ENCODE measurements at places on chromosomes 12 and 14.

DNA sequence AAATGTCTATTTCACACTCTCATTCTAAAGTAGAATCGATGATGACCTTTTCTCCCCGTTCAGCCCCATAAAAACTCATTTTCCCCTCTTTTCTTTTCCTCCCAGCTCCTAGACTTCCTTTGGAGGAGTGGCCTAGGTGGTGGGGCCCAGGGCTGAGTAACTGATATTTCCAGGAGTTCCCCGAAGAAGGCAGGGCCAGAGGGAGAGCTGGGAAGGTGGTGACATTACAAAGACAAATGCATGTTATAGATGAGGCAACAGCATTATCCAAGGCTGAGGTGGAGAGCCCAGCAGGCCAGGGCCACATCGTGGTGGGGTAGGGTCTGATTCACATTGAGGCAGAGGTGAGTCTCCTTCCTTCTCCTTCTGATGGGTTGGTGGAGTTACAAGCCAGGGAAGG, 22.2 kb upstream of the HDAC7 start:
- DNase-seq: no peak

GRCh38 chr14:69685716-69686115, 74.3 kb downstream of the SUSD6 start:
- no peak for DNase-seq

DNA sequence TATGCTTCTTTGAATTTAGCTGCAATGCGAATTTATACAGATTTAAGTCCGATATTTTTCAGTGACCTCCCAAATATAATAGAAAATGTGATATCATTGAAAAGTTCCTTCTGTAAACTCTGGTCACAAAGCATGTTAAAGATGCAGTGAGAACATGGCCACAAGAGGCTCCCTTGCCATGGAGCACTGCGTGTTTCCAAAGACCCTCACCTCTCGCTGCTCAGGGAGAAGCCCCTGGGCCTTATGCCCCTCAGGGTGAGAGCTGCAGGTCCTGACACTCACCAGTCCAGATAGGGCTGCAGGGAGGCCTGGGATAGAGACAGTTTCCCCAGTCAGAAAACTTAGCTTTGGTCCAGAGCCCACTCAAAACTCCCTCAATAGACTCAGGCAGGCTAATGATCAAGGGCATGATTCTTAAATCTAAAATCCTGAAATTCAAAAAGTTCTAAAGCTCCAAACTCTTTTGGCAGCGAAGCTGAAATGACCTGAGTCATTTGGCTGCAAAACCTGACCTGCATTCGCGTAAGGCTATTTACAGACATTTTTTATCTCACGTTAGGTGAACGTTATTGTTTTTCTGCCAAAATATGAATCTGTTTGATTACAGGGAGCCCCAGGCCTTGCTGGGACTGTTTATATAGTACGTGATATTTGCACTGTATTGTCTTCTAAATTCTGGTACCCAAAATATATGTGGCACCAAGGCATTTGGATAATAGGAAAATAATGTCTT, 67.8 kb downstream of the CAPZA3 start:
- no peak for DNase-seq

- peak; percentile 96 for DNase-seq
These were observed 157.9 kb upstream of the PARP11 start for GRCh38 chr12:4030929-4031702.

DNA sequence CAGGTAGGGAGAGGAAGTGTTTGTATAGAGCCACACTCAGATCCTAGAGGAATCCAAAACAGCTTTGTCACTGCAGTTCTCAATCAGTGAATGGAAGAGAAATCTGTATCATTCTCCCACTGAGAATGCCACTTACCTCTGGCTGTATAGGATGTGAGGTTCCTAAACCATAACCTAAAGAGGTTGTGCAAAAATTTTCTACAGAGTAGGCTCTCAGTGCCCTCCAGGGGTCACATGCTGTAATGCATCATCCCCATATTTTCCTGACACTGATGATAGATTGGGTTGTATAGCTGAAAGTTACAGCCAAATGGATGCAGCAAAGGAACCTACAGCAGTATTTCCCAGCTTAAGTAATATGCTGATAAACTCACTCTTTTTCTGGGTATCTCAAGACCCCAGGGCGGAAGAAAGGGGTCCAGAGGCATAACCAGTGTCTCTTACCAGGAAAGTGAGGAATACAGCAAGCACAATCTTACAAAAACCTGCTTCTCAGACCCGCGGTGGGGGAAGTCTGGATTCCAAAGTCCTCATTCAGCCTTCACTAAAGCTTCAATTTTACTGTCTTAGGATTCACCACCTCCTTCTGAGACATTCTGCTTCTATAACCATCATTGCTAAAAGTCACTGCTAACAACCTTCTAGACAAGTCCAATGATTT, 3.8 kb downstream of the BCDIN3D start:
- DNase-seq: no peak

DNA sequence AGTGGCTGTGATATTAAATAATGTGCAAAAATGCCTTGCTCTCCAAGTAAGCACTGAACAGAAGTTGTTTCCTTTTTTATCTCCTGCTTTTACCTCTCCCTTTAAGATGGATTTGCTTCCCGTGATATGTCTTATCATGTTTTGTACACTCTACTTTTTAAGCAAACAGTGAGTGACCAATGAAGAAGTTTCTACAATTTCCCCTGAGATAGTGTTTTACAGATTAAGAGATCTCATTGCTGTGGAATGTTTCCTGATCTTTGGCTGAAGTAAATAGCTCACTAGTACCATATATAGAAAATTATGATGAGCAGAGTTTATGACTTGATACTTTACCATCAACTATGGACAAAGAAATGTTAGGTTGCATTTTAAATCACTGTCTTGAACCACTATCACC, 184.8 kb upstream of the PDE3A start:
- no peak for DNase-seq

- peak; percentile 41 for DNase-seq
These were observed at the start of gene ADCY6 for GRCh38 chr12:48788854-48789775. Gene ADCY6 (minus strand): TSS chr12:48789089. CDS start chr12:48783434, 5,655 bp downstream.

DNA sequence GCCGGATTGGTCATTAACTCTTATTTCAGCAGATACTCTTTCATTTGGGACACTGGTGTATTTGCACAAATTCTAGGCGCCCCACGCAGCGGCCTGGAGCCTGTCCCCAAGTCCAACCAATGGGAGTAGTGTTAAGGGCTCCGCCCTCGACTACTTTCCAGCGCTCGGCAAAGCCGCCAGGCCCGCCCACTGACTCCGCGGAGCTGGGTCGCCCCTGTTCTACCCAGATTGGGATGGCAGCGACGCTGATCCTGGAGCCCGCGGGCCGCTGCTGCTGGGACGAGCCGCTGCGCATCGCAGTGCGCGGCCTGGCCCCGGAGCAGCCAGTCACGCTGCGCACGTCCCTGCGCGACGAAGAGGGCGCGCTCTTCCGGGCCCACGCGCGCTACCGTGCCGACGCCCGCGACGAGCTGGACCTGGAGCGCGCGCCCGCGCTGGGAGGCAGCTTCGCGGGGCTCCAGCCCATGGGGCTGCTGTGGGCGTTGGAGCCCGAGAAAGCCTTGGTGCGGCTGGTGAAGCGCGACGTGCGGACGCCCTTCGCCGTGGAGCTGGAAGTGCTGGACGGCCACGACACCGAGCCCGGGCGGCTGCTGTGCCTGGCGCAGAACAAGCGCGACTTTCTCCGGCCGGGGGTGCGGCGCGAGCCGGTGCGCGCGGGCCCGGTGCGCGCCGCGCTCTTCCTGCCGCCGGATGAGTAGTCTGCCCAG, at the start of gene ACOT6:
Gene ACOT6 (plus strand): TSS at position 179 of the 707 bp plus-strand sequence. CDS start 55 bp downstream, at position 234.
- DNase-seq: peak; percentile 20

DNA sequence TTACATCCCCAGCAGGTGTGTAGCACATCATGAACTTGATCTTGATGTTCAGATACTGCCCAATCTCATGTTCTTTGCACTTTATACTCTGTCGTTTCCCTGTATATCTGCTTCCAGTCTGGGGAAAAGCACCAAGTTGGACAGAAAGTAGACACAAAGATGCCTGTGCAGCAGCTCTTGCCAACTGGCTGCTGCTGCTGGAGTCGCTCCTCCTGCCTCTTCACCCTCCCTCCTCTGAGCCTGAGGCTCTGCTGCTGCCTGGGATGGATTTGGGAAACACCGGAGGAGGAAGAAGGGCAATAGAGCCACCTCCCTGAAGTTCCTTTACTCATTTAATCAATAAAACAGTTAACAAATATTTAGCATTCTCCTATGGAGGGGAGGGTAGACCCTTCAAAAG, 32.4 kb downstream of the ADCK1 start:
- no peak for DNase-seq

DNA sequence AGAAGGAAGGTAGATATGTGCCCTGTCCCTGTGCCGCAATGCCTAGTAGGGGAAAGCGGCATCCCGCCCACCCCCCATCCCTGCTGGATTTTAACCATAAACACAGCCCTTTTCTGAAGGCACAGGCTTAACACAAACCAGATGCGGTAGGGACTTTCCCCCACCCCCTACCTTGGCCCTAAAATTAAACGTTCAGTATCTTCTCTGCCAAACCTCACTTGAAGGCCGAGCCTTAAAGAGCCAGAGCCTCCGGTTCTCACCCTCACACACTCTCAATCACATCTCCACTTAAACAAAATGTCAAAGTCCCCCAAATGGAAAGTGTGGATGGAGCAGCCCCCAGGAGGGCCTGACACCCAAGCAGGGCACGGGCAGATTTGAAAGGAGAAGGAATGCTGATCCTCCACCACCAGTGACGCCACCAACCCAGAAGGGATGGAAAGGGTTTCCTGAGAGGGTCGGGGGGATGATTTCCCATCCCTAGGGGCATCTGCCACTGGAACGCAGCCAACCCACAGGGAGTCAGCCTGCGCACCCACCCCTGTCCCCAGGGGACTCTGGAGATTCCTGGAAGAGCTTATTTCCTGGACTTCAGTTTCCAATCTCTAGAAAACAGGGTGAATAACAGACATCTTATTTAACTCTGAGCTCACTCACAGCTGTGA, 26.4 kb downstream of the ACTN1 start:
- DNase-seq: peak; percentile 45

DNA sequence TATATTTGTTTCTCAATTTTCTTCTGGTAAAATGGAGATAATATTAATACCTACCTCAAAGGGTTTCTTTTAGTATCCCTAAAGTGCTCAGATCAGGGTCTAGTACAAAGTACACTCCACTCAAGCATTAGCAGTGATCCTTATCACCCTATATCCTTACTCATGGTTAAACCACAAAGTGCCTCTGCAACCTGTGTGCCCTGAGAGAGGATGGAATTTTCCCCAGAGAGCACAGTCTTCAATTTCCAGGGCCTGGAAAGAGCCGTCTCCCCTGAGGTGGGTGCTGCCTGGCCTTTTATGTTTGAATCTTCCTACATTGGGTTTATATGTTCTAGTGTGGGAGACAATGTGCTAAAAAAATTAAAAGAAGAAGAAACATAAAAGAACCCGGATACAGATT, 183.1 kb upstream of the FBXO33 start:
- no peak for DNase-seq

DNA sequence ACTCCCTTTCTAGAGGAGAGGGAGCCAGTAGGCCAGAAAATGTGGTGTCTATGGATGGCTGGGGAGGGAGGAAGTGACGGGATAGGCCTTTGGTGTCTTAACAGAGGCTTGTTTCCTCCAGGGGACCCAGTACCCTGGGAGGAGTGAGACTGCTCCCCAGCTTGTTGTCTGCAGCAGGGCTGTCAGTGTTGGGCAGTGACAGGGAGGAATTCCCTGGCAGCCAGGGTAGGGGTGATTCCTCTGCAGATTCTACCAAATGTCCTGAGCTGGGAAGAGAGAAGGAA, 64.0 kb downstream of the GALNT16 start:
- no peak for DNase-seq

- no peak for DNase-seq
These were observed 1409.5 kb downstream of the AACS start for GRCh38 chr12:126474703-126475102.

GRCh38 chr12:108689314-108690190, 41.8 kb downstream of the CORO1C start:
- DNase-seq: no peak

GRCh38 chr12:49960474-49961110, 1.1 kb upstream of the AQP5 start:
- no peak for DNase-seq

DNA sequence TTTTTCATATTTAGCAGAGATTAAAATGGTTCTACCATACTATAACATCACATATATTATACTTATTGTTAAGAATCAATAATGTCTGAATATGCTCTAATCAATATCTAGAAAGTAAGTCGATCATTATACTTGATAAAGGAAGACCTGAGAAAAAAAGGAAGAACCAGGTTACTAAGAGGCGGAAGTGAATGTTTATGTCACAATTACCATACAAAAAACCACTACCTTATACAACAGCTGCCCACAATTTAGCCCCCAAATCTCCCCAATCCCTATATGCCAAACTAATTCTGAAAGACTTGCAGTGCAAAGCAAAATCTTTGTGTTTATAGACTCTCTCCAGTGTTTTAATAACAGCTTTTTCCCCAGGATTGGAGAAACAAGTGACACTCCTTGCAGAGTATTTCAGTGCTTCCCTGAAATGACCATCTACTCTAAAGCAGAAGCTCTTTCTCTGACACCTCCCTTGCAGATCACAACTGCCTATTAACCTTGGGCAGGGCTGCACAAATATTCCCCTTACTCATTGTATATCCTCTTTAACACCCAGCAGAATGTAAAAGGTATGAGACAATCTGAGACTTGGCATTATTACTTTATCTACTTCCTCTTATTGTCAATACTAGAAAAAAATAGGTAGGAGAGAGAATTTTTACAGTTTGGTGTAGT, 12.7 kb upstream of the SLC2A3 start:
- DNase-seq: no peak

DNA sequence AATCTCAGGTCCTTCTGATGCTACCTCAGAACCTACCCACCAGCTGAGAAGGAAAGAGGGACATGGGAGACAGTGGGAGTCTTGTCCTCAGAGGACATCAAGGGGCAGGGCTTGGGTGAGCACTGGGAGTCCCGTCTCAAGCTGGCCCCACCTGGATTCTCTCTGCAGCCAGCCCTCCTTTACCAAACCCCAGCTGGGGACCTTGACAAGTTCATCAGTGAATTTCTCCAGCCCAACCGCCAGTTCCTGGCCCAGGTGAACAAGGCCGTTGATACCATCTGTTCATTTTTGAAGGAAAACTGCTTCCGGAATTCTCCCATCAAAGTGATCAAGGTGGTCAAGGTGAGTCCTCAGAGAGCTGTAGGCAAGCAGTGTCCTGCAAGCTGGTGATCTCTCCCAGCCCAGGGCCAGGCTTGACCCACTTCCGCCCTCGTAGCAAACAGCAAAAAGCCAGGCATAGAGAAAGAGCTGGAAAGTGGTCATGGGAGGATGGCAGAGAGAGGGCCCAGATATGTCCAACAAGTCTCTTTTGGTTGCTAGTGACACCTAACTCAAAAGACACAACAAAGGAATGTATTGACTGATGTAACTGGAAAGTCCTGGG, 14.2 kb upstream of the OAS2 start:
- DNase-seq: no peak

DNA sequence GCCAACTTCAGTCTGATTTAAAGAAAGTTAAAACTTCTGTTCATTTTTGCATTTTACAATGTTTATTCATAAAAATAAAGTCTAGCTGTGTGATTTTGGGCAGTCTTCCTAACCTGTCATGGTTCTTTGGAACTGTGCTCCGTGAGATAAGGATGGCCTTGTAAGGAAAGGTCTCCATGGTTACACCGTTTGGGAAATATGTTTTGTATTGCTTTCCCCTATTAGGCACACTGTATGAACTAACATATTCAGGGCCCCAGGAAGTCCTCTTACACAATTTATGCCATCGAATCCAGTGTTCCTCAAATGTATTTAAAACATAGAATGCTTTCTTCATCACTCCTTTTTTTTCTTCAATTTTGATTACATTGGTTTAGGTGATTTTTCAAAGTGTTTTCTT, 54.5 kb downstream of the APAF1 start:
- DNase-seq: peak; percentile 37

- DNase-seq: no peak
These were observed 65.0 kb downstream of the PITPNM2 start for GRCh38 chr12:123085730-123086487.

- no peak for DNase-seq
These were observed 280.5 kb downstream of the FBXL14 start for GRCh38 chr12:1313906-1314305.

All from AG09319 (cell line).